GM04503 (cell line): ENCODE measurements at places on chromosomes 11 and 22.

DNA sequence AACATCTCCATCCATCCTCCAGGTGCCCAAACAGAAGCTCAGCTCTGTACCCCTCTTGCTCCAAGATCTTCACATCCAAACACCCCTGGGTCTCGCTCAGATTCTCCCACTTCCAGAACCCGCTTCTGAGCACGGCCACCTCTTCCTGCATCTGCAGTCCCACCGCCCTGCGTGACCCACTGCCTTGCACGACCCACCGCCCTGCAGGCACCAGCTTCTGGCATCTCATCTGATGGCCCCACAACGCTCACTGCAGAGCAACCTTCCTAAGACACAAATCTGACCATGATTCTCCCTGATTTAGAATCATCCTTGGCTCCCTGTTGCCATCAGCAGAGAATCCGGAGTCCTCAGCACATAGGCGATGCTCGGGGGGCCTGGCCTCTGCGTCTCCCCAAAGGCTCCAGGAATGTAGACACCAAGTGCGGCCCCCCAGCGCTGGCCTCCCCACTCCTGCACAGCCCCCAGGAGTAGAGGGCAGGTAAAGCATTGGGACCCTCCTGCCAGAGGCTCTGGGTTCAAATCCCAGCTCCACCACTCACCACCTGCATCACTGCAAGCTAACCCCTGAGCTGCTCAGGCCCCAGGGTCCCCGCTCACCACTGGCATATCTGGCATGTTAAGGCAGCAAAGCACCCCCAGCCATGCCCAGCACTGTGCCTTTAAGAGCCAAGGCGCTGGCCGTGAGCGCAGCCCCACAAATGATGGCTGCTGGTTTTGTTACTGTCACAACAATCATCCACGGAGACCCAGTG, 459.3 kb downstream of the BRD1 start:
- DNase-seq, result no peak

GRCh38 chr11:75539459-75540334, 14.0 kb upstream of the GDPD5 start:
- no peak for DNase-seq

GRCh38 chr11:119995730-119996491, 142.0 kb downstream of the TRIM29 start:
- no peak for DNase-seq

- DNase-seq, result peak; percentile 12
Observed at GRCh38 chr11:69397732-69398131, 83.7 kb upstream of the LINC01488 start.

GRCh38 chr11:69159150-69159852, 3.6 kb downstream of the SMIM38 start:
- no peak for DNase-seq

GRCh38 chr11:35413598-35413997, 5.8 kb downstream of the SLC1A2 start:
- DNase-seq, result no peak

DNA sequence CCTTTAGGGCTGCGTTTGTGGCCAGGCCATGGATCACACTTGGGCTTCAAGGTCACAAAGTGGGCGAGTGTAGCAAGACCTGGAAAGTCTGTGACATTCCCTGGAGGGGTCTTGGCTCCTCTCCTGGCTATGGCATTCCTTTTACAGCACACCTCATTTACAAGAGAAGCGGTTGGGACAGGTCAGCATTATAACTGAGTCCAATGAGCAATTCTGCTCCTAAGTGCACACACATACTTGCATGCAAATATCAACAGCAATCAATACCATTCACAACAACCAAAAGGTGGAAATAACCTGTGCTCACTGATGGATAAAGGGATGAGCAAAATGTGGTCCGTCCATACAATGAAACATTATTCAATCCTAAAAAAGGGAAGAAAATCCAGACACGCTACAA, 298.2 kb downstream of the CTTN start:
- no peak for DNase-seq

DNA sequence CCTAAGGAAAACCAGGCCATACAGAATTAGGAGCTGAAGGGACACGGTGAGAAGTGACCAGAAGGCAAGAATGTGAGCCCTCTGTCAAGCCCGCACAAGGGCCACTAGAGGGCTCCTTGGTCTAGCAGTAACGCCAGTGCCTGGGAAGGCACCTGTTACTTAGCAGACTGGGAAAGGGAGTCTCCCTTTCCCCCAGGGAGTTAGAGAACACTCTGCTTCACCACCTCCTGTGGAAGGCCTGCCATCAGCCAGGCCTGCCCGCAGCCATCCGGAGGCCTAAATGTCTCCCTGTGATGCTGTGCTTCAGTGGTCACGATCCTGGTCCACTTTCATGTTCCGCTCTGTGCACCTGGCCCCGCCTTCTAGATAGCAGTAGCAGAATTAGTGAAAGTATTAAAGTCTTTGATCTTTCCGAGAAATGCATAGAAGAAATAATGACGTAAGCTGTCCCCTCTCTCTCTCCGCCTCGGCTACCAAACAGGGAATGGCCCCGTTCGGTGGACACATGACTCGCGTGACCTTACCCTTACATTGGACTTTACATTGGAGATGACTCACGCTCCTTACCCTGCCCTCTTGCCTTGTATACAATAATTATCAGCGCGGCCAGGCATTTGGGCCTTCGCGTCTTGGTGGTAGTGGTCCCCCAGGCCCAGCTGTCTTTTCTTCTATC, 10.7 kb upstream of the GSTP1 start:
- DNase-seq, result no peak

- DNase-seq, result no peak
Observed at GRCh38 chr22:41725510-41726110, 26.3 kb downstream of the MEI1 start.

DNA sequence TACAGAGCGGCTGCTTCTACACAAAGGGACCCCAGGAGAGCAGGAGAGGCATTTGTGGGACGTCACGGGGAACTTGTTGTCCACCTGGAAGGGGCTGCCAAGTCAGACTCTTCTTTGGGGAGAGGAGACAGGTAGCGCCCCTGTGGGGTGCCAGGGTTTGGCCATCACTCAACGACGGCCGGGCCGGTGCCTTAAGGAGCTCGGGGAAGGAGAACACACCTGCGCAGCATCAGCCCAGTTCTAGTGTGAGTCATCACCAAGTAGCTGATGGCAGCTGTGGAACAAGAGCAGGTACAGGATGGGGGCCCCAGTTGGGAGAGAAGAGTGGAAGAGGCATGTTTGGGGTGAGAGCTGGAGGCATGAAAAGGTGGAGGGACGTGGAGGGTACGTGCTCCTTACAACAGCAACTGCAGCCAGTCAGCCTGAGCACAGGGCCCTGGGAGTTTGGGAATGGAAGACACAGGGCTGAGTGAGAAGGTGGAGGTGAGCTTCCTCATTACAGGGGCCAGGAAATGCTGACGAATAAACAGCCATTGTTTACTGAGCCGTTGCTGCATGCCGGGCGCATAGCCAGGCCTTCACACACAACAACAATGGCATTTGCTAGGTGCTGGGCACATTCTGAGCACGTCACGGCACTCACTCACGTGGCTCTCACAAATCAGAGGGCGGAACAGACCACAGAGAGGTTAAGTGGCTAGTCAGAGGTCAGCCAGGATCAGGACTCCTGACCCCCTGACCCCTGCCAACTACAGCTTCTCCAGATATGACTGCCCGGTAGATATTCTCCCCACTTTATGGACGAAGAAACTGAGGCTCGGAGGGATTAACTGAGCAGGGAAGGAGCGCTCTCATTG, 29.1 kb upstream of the TP53I11 start:
- no peak for DNase-seq

- no peak for DNase-seq
Observed at GRCh38 chr11:122007601-122008071, 108.4 kb downstream of the BLID start.

DNA sequence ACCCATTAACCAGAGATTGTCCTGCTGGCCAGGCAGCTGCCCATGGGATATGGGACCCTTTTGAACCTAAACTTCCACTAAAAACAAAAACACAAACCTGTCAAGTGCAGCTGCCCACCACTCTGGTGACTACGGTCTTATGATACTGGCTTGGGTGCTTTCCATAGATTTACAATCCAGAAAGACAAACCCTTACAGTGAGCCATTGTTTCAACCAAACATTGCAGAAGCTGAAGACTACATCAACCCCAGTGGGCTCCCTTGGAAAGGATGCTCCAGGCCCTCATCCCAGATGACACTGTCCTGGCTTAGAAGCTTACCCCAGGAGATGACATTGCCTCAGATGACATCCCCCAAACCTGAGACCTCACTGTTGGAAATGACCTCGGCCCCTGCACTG, 56.9 kb upstream of the WNT11 start:
- no peak for DNase-seq

GRCh38 chr11:134070342-134070845, 1.5 kb downstream of the JAM3 start:
- no peak for DNase-seq

GRCh38 chr11:130652671-130653335, 204.4 kb downstream of the ADAMTS15 start:
- DNase-seq, result peak; percentile 79

GRCh38 chr11:119937412-119937811, 200.5 kb downstream of the TRIM29 start:
- DNase-seq, result no peak

DNA sequence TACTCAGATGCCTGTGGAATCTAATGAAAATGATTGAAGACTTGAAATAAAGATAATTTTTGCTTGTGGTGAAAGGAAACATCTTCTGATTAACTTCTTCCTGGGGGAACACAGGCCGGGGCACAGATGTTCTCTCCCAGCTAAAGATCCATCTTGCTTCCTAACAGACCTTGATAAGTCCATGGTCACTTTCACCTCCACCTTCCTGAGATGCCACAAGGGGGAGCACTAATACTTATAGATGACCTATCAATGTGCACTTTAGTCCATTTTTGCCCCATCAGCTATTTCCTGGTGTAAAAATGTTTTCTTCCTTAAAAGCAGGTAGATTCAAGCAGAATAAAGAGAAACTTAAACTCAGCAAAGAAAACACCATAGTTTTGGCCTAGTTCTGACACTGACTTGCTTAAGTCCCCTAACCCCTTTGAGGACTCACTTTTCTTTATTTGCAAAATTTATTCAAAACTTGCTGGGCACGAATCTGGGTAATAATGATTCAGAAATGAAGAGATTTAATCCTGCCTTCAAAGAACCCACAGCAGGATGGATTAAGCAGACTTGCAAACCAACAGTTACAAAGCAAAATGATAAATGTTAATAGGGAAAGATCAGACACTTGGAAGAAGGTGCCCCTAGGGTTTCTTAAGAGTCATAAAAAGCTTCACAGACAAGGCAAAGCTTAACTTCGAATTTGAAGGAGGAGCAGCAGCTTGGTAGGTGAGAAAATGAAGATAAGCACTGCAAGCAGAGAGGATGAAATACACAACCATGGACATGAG, 158.7 kb downstream of the RAB38 start:
- DNase-seq, result peak; percentile 32

GRCh38 chr22:39291523-39291922, 27.9 kb downstream of the RPL3 start:
- no peak for DNase-seq

GRCh38 chr11:102415304-102415916, 37.2 kb downstream of the TMEM123 start:
- DNase-seq, result no peak

- no peak for DNase-seq
Observed at GRCh38 chr22:29609139-29609538, 5.7 kb downstream of the NF2 start.

DNA sequence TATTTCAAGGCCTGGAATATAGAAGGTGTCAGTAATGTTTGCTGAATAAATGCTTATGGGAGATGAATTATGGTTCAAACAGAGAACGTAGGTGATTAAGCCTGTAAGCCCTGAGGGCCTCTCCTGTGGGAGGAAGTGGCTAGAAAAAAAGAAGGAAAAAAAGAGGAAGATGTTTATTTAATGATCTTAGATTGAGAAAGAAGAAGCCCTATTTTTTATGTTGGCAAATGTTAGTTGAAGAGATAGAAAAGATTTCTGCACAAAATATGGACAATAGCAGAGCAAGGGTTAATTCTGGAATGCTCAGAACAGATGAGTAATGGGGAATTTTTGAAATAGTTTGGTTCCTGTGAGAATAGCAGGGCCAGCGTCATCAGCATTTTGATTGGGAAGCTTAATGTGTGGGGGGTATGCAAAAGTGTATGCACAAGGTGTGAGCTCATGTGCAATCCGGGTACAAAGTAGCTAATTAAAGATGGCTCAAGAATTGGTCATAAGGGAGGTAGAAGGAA, 95.7 kb downstream of the TEAD1 start:
- peak; percentile 72 for DNase-seq

DNA sequence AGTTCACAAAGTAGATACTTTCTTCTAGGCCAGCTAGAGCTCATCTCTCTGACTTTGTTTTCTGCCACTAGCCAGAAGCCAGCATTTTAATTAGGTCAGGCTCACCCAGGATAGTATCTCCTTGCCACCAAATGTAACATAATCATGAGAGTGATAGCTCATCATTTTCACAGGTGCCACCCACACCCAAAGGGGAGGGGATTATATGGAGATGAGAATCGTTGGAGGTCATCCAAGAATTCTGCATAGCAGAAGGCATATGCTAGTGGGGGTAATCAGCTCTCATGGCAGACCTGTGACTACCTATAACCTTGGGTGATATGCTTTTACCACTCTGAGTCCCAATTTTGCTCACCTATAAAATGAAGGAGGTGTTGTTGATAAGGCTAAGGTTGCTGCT, 523.0 kb downstream of the METTL15 start:
- no peak for DNase-seq

GRCh38 chr11:92253945-92254344, 29.3 kb downstream of the FAT3 start:
- no peak for DNase-seq

DNA sequence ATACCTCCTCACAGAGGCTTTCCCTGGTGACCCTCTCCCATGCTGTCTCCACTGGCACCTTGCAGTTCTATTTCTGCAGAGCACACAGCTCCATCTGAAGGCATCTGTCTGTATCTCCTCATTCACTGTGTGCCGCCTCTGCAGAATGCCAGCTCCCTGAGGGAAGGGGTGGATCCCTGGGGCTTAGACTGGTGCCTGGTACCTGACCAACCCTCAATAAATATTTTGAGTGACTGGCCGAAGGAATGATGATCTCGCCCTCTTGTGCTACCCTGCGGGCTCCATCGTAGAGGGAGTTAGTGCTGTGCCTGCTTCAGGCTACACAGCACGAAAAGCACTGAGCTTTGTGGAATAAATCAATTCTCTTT, 1.6 kb downstream of the CBX7 start:
- DNase-seq, result no peak

DNA sequence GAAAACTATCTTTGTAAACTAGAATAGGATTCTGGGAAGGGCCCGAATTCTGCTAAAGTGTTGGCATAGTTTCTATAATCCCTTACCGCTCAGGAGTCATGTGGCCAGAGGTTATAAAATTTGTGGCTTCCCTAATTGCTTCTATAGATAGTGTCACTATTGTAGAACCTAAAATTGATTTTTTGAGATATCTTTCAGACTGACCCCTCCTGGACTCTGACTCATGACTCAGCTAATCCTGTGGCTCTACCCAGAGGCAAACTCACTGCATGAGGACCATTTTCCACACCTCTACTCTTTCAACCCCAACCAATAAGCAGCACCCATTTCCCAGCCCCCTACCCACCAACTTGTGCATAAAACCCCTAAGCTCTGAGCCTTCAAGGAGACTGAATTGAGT, 61.8 kb upstream of the PRSS23 start:
- DNase-seq, result no peak
